ENCODE measurements at places on chromosomes 7 and 10.

DNA sequence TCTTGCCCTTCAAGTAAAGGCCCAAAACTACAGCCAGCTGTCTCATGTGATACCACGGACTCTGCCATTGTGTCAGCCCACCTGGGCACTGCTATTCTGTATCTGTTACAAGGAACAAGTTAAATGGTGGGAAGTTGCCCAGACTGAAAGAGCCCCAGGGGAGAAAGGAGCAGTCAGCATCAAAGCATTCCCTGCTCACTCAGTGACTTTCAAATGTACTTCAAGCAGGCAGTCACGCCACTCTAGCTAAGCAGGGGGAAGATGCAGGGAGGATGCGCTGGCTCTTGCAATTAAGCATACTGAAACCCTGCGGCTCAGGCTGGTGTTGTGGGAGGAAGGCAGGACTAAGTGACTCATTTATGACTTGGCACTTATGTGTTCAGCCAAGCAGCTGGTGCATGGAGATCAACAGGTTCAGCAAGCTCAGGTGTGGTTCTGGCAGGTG, 1249.6 kb downstream of the TYW1 start:
- no peak for DNase-seq

DNA sequence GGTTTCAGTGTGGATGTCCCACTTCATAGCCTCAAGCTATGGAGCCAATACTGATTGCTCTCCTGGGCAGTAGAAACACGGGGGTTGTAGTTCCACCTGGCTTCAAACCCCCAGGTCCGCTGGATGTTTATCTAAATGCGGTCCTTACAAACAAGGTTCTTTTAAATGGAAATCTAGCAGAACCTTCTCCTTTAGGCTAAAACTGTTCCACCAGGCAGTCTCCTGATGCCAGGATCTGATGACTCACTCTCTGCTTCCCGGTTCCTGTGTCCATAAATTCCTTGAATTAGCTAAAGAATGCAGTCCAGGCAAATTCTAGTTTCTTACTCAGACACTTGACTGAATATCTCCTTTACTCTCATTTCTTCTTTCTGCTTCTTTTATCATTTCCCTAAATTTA, 108.4 kb upstream of the FAM3C start:
- DNase-seq: no peak

GRCh38 chr7:30594048-30594539, 584 bp upstream of the GARS1 start:
- no peak for DNase-seq

DNA sequence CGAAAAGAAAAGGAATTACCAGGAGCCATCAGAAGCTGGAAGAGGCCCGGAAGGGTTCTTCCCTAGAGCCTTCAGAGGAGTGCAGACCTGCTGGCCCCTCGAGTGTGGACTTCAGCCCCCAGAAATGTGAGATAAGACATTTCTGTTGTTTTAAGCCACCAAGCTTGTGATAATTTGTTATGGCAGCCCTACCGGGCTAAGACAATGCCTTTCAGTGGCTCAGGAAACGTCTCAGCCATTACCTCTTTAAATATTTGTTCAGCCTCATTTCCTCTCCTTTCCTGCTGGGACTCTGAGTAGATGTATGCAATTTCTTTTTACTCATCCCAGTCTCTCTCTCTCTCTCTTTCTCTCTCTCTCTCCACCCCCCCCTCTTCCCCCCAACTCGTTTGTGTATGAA, 174.7 kb upstream of the GRB10 start:
- no peak for DNase-seq

DNA sequence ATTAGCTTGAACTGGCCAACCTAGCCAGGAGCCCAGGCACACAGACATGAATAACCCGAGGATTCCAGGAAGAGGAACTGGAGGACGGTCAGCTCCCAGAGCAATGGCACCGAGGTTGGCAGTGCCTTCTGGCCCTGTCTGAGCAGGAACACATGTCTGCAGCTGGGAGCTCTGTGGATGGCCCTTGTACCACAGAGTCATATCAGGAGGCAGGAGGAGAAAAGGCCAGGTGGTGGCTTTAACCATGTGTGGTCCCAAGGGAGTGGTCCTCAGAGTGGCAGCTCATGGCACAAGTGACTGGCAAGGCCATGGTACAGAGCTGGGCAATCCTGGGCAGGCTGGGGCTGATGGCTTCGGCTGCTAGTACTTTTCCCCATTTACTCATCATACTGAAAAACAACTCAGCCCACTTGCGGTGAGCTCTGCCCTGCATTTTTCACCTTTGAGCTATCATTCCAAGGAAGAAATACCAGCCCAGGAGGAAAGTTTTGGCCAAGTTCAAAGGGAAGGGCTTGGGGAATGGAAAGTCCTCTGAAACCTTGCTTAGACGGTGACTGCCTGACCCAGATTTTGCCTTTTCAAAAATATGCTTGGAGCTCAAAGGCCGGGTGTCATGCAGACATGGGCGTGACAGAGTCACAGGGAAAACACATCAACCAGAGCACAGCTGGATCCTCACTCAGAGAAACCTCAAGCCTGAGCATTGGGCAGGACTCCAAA, 25.7 kb upstream of the LOXL4 start:
- DNase-seq: no peak

GRCh38 chr7:121286186-121286585, 42.6 kb upstream of the WNT16 start:
- DNase-seq: no peak

GRCh38 chr7:1049801-1050200, 5.5 kb downstream of the GPR146 start:
- DNase-seq: no peak

DNA sequence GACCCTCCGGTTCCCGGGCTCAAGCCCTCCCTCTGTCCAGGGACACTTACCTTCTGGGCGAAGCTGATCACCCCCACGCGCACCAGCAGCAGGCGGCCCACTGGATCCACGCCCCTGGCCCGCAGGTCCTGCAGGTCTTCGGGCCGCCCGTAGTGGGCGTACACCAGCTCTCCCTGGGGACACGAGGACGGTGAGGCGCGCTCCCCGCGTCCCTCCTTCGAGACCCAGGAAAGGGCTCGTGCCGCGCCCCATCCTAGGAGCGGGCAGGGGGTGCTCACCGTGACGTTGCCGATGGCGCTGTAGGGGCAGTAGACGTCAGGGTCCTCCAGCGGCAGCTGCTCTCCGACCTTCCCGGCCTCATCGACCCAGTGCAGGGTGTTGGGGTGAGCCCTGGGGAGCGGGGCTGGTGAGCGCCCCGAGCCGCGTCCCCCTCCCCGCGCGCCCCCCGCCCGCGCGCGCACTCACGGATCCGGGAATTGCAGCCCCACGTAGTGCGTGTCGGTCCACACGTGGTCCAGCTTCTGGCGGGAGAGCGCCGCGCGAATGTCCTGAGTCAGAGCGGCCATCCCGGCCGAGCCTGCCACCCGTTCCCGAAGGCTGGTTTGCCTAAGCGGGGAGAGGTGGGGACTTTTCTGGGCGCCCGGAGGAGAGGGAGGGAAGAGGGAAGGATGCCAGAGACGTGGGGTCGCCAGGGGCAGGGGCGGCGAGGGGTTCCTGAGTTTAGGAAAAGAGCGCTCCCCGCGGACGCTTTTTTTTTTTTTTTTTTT, 8.2 kb downstream of the TFR2 start:
- DNase-seq: no peak

- DNase-seq: no peak
Observed at GRCh38 chr7:151607464-151607867, 87.8 kb upstream of the RHEB start.

GRCh38 chr7:52897288-52897687, 138.1 kb upstream of the POM121L12 start:
- no peak for DNase-seq

DNA sequence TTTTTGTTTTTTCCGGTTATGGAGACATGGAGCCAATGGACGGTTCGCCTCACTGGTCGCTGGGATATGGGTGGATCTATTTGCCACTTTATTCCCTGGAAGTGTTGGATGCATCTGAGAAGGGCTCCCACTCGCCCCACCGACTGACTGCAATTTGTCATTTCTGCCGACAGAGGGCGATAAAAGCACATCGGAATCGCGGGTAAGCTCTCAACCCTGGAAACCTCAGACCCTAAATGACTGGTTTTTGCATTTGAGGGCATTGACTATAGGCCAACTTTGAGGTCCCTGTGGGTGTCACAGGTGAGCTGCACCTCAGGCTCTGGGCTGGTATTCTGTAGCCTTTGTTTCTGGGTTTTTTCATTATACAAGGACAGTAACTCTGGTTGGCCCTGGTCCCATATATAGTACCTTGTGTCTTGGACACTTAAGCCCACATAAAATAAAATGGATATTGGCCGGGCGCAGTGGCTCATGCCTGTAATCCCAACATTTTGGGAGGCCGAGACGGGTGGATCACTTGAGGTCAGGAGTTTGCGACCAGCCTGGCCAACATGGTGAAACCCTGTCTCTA, 11.9 kb upstream of the OPALIN start:
- DNase-seq: peak; percentile 23

- no peak for DNase-seq
Observed at GRCh38 chr10:22992075-22992474, 64.2 kb downstream of the ARMC3 start.

DNA sequence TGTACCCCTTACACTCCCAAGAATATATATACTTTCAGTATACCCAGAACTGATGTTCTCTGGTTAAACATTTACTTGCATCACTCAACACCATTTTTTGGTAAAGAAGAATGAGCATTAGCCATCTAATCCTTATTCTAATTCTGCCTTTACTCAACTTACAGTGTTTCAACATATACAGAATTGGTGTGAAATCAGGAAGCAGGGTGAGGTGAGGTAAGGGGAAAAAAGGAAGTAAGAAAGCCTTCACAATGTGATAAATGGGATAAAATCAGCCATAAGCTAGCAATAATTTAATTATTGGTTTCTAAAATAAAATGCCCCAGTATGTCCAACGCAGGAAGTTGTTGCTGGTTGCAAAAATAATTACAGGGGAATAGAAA, 605.4 kb downstream of the KCNMA1 start:
- no peak for DNase-seq

- DNase-seq: no peak
Observed at GRCh38 chr10:3111621-3112163, 44.3 kb downstream of the PFKP start.

GRCh38 chr7:157515342-157516041, 178.7 kb downstream of the DNAJB6 start:
- DNase-seq: no peak

GRCh38 chr7:111232249-111233084, 141.5 kb downstream of the LRRN3 start:
- no peak for DNase-seq

DNA sequence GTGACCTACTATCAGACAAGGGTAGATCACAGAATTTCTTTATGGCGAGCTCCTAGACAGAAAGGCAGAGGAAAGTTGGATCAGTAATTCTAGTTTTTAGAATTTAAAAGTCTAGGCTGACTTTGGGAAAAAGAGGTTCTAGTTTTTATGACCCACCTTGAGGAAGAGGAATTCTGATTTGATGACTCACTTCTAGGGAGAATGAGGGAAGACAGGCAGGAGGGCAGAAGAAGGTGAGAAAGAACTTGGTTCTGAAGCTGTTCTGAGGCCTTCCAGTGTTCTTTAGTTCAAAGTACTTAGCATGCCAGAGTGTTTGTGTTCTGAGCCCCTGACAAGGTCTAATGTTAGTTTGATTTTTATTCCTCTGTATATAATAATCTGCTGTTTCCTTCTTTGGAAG, 97.2 kb downstream of the PODXL start:
- no peak for DNase-seq

DNA sequence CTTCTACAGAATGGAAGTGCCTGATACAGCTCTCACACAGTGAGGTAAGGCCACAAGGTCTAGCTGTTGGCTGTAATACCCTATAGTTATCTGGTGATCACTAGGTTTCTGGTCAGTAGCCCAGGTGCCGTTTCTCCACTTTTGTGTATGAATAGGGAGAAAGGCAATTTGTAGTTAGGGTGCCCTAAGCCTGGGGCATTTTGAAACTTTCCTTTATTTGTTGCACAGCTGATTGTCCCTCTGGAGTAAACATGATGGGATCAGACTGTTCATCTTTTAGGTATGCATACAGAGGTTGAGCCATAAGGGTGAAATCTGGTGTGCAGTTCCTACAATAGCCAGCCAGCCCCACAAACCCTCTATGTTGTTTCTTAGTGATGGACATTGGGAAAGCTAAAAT, 112.4 kb downstream of the ANKRD26 start:
- DNase-seq: no peak

DNA sequence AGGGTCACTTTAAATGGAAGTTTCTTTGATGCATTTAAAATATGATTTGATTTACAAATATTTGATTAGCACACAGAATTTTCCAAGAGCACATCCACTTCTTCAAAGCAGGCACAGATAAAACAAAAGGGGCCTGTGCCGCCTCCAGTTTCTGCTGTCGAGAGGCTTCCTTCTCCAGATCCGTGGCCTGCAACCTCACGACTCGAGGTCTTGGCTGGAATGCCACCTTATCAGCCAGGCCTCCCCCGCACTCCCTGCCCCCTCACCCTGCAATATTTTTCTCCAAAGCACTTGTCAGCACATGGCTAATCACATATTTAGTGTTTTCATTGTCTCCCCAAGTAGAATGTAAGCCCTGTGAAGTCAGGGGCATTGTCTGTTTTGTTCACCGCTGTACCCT, 12.5 kb downstream of the PYROXD2 start:
- DNase-seq: no peak

GRCh38 chr7:84985073-84985784, 201.6 kb downstream of the SEMA3D start:
- DNase-seq: no peak

DNA sequence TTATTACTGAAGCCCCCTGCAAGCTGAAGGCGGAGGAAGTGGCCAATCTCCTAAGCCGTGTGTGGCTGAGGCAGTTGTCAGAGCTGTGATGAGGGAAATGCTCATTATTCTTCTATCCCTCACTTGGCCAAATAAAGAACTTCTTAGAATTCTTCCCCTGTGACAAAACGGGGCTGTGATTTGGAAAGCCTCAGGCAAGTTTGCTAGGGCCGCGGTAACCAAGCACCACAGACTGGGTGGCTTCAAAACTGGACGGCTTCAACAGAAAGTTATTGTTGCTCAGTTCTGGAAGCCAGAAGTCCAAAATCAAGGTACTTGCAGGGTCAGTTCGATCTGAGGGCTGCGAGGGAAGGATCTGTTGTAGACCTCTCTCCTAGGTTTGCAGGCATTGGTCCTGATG, 72.3 kb upstream of the STEAP1B start:
- no peak for DNase-seq

- no peak for DNase-seq
Observed at GRCh38 chr7:35747611-35748010, 52.7 kb upstream of the HERPUD2 start.
